ENCODE measurements at places on chromosomes 2 and 18.

DNA sequence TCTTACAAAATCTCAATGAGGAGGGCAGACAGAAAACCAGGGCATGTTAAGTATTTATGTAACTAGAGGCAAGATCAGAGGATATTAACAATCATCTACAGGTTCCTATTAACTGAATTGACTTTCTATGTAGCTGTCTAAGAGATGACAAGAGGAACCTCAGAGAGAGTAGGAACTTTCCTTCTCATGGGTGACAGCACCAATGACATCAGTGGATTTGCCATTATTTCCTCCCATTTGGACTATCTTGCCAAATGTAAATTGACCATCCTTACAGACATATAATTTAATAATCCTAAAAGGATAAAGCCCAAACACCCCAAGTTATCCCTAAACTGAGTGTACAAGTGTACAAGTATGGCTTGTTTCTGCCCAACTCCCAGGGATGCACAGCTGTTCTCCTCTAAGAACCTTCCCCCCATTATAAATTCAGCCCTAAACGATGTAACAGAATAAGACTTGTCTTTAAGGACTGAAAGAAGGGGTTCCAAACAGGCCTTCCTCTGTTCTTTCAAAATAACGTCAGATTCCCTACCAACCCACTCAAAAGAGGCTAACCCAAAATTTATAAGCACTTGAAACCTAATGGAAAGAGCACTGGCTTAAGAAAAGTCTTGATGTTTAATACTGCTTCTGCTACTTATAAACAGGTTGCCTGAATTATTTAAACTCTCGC lies 73.4 kb upstream of the CHAC2 start:
- no peak for DNase-seq

DNA sequence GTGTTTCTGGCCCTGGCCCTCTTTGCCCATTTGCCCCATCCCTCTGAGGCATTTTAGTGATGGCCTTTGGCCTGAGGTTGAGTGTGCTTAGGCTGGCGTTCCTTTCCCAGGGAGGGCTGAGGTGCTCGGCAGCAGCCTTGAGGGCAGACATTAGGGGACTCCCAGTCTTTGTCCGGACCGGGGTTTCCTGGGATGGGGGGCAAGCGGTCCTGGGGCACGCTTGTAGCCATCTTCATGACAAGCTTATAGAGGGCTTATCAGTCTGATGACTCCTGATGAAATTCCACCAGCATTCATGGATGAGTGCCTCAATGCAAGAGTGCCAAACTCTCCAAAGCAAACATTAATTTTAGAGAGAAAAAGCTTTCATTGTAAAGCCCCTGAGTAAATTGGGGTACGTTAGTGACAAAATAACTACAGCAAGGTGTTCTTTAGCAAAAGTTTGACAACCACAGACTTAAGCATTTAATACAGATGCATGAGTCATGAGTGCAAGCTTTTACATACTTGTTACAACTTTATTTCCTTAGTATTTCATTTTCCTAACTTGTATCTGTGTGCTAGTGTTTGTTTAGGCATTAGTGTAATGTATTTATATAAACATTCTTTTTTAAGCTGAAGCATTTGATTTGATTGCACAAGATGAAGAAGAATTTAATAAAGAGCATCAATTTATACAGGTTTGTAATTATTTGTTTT lies 45.6 kb downstream of the CEP192 start:
- DNase-seq = no peak

- no peak for DNase-seq
These were observed 150.7 kb upstream of the SLC14A2 start for GRCh38 chr18:45464619-45465018.

GRCh38 chr2:232075080-232075479 lies 113.6 kb downstream of the DIS3L2 start:
- no peak for DNase-seq

DNA sequence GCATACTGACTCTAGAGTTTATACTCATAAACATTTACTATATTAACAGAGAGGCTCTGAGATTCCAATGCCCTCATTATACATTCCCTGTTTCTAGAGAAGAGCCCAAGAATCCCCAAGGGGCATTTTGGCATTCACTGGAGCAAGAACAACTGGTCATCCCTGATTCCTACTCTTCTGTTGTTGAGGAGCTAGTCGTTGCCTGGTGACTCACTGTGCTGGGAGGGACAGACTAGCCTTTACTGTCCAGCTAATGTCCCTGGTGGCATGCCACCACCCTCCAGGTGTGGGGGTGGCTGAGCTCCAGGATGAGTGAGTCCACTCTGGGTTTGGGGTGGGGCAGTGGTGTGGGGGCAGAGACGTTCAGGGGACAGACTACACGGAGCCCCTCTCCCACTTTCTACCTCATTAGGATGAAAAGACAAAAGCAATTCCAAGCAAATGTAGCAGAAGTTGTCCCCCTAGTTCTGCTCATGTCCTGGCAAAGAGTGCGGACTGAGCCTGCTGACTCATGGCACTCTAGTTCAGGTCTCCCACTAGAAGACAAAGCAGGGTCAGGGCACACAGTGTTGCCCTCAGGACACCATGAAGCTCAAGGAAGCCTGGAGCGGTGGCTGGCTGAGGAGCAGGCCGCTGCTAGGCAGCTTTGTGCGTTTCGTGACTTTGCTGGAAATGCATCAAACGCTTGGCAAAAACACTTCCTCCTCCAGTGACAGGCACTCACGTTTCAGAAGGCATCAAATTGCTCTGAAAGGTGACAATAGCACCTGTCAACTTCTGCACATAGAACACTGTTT lies 49.4 kb downstream of the RHOB start:
- DNase-seq = no peak

GRCh38 chr18:3042379-3042778 lies 29.4 kb upstream of the LPIN2 start:
- DNase-seq = no peak

DNA sequence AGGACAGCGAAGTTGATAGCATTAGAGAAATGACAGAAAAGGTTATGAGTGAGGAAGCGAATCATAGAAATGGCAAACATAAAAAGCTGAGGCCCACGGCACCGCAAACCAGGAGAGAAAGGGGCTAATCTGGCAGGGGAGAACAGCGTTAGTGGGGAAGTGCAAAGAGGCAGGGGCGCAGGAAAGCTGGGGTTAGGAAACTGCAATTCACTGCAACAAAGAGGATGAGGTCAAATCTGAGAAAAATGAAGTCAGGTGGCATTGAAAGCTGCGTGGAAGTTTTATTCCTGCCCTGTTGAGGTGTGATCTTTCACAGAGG lies 653 bp upstream of the ABI2 start:
- no peak for DNase-seq

DNA sequence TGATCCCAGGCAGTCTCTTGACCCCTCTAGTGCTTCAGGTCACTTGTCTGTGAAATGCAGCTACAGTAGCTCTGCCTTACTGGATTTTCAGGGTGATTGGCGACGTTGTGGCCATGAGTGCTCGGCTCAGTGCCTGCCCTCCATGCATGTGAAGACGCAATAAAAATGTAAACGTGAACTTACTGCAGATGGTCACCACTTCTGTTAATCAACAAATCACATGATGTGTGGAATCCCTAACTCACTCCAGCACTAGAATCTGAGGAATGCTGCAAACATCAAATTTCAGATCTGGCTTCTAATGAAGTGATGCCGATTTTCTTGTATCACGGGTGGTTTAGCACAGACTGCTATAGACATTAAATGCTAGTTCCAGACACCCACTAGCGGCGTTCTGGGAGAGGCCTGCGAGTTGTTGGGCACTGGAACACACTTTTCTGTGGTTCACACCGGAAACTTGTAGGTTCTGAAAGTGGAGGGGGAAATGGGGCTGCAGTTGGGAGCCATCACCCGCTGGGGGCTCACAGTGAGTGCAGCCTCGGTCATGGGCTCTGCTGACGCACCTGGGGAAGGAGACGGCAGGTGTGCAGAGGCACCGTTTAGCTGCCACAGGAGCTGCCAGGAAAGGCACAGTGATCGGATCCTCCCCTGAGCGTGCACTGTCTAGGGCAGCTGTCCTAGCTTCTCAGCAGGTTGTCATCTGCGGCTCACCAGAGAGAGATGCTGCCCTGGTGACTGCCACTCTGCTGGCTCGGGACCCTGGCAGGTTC lies 6.5 kb downstream of the CNDP1 start:
- no peak for DNase-seq

DNA sequence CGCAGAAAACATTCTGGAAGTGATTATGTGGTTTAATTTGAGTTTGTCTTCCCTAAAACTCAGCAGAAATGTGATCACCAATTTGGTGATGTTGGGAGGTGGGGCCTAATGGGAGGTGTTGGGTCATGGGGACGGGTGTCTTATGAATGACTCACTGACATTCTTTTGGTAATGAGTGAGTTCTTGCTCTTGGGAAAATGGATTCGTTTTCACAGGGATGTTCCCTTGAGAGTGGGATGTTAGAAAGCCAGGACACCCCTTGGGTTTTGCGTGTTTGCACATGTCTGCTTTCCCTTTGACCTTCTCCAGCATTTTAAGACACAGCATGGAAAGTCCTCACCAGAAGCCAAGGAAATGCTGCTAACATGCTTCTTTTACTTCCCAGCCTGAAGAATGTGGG lies 321.5 kb upstream of the NT5C1B start:
- no peak for DNase-seq

GRCh38 chr2:88400037-88400767 lies 52.3 kb downstream of the FOXI3 start:
- no peak for DNase-seq

- no peak for DNase-seq
These were observed 9.5 kb downstream of the NFATC1 start for GRCh38 chr18:79405019-79405780.

GRCh38 chr2:105494683-105495425 lies 96.0 kb upstream of the FHL2 start:
- DNase-seq = no peak

DNA sequence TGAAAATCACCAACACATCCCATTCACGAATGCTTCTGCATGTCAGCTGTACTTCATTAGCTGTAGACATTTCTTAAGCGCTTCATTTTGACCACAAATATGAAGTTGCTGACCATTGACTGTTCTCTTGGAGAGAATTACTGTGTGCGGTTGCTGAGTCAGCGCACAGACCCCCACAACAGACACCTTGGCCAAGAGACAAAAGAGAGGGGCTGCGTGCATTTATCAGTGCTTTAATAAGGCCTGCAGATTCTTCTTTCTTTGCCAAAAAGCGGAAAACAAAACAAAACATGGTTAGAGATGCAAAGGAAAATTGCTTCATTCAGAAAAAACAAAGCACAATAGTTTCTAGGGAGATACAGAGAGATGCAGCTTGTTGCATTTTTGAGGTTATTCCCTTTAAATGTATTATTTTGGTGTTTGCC lies 174.7 kb downstream of the ACKR3 start:
- no peak for DNase-seq

DNA sequence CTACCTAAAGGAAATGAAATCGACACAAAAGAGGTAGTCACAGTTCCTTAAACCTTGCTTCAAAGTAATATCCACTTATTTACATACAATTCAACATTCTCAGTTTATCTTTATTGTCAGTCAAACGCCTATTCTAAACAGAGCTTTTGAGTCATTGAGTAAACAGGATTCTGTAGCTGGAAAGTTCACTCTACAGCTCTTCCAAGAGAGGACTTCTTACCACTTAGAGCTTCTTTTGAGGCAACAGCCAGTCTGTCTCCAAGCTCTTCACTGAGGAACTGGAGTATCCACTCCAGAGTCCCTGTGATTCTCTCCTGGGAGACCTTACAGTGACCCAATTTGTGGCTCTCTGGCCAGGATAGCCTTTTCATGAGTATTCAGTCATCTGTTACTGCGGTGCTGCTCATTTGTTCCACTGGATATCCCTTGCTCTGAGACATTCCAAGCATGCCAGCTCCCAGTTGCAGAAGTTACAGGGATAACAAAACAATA lies 210.9 kb upstream of the OSR1 start:
- DNase-seq = no peak

GRCh38 chr2:136381245-136381644 lies 263.3 kb upstream of the CXCR4 start:
- DNase-seq = no peak

DNA sequence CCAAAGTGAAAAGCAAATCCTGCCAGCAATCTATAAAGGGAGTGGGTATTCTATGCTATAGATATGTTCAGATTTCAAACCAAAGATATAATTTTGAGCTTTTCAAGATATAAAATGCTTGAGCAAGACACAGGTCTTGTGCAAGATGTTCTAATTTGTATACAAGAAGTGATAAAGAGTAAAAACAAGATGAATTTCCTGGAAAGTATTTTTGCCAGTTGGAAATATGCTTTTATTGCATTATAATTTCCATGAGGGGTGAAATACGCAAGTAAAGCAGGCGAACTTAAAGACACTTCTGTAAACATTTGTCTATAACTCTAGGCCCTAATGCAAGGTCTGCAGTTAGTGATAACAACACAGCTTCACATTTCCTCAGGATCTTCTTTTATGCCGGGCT lies 640.5 kb downstream of the TMEM182 start:
- DNase-seq = no peak

DNA sequence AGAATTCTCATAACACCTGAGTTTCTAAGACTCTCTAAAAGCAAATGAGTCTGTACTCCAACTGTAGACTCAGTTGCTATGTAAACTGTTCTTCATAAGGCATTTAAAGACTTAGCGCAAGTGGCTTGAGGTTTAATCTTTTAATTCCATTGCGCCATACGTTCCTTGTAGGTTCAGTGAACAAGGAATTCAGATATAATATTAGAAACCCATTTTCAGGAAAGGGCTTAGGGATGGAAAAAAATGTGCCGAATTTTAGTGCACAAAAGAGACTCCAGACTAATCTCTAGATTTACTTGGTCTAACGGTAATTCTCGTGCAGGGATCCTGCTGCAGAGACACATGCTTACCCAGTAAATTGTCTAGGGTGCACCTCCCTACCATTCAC lies 268.9 kb upstream of the TANK start:
- DNase-seq = no peak

DNA sequence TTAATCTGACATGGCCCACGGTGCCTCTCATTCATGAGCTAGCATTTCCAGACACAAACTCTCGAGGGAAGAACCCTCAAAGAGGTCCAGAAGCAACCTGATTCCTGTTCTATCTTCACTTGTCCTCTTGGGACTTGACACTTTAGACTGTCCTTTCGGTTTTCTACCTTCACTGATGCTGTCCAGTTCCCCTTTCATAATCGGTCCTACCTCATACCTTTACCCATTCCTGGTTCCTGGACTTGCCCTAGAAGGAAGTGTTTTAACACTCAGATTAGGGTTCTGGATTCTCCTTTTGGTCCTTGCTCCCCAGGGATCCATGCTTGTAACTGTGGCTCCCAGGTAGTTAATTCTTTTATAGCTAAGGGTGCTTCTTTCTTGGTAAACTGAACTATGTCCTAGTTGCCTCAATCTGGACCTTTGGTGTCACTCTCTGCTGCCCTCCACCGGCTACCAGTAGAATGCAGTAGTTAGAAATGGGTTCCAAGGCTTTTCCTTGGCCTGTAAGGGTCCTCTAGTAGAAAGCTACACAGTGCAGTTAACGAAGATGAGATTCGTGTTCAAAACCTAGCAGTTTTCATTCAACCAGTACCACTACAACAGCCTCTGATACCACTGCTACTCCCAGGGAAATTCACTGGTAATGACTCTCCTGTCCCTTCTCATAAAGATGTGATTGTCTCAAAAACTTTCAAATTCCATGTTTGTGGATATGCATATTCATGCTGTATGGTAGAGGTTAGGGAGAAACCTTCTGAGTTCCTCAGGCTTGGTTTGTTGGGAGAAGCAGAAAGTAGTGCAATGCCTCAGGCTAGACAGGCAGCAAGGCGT lies 178.1 kb upstream of the CYP26B1 start:
- DNase-seq = no peak
